ENCODE measurements at places on chromosomes 1 and 21.

GRCh38 chr1:37501661-37502060, 12.9 kb downstream of the MEAF6 start:
- DNase-seq: no peak

GRCh38 chr1:65317866-65318653, 8.7 kb downstream of the DNAJC6 start:
- DNase-seq: no peak

GRCh38 chr1:2086446-2087078, 36.4 kb downstream of the PRKCZ start:
- DNase-seq: no peak

- DNase-seq: no peak
Observed at GRCh38 chr1:44531785-44532566, 126.9 kb downstream of the RNF220 start.

GRCh38 chr1:32798191-32798590, 19.0 kb downstream of the YARS1 start:
- no peak for DNase-seq

GRCh38 chr21:27164208-27165177, 197.6 kb upstream of the ADAMTS5 start:
- DNase-seq: no peak

GRCh38 chr1:198649232-198649967, 10.6 kb downstream of the PTPRC start:
- no peak for DNase-seq

DNA sequence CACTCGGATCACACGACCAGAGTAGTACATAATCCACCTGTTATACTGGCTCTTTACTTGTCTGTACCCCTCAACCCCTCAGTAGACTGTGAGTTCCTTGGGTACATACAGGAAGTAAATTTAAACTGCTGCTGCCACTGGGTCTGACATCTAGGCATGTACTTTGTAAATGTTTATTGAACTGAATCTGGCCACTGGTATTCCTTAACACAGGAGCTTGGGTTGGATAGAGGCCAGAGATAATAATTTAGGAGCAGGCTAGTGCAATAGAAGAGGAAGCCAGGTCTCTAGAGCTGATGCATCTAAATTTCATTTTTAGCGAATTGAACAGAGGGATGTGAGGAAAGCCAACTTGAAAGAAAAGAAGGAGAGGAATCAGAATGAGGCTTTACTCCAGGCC, 12.4 kb downstream of the TTC4 start:
- no peak for DNase-seq

DNA sequence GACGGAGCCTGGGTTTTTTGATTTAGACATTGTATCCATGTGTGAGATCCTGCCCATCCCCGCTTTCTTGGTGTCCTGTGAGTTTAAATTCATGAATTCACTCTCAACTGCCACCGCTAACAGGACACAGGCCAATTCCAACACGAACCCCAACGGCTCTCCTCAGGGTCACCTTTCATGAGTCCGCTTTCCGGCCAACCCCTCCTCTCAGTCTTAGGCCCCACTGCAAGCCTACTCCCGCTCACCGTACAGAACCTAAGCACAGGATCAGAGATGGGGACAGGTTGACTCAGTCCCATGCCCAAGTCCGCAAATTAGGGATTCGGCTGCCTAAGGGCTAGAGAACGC, 238 bp upstream of the SCP2 start:
- no peak for DNase-seq

DNA sequence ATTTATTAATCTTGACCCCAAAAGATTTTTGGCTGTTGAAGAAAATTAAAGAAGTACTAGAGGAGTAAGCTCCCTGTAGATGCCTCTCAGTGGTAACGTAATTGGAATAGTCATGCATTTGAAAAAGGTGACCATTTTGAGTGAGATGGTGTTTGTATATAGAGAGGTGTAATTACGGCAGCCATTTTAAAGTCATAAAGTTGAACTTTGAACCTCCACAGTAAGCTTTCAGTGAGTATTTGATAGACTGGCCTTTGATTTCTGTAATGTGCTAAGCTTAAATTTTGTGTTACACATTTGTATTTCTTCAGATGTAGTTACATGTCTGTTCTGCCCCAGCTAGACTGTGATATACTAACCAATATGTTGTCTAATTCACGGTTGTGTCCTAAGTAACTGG, 21.5 kb upstream of the TMCO2 start:
- no peak for DNase-seq

DNA sequence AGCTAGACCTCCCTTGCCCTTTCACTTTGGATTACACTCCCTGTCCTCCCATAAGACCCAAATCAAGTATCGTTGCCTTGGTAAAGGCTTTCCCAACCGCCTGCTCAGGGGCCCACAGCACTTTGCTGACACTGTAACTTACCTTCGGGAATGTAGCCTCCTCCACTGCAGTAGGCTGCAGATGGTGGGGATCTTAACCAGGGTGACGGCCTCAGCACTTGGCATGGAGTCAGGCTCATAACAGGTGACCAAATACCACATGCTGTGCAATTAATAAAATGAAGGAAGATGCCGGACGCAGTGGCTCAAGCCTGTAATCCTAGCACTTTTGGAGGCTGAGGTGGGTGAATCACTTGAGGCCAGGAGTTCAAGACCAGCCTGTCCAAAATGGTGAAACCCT, 88.7 kb upstream of the IRF2BP2 start:
- DNase-seq: no peak

Data from chondrocyte (in vitro differentiated cells).